ENCODE measurements at places on chromosomes 1 and 21.
A peak's percentile ranks its signal among the peaks of the same experiment; 100 is the strongest.

DNA sequence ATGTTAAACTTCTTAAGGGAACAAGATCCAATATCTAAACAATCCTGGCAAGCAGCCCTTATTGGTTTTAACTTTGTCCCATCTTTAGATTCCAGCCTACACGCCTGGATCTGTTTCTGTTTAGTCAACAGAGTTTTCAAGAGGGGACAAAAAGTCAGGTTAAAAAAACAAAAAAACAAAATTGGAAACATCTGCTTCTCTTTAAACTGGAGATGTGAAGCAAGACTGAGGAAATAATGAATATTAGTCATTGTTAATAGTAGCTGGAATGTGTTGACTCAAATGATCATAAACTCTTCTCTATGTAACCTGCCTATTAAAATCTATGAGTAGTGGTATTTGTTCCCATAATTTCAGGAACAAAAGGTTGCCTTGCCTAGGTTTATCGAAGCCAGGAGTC, 55.0 kb downstream of the NID1 start:
- no peak for DNase-seq

DNA sequence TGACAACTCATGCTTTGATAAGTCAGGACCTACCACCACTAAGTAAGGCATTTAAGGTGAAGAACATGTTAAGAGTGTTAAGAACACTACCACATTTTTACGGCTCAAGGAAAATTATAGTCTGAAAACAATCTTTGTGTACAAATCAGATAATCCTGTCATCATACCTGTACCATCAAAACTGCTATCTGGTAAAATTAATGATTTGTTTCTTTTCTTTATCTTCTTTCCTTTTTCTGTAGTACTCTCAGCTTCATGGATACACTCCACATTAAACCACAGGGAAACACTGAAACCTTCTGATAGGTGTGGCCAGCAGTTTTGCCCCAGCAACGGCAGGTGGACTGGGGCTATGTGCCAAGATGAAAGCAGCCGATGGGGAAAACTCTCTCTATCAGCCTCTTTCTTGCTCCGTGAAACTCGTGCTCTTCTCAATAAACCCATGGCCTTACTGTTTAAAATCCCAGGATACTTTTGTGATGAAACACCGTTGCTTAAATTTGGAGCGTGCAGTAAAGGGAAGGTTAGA, 75.1 kb downstream of the LYST start:
- DNase-seq: no peak

- DNase-seq: no peak
Measured at GRCh38 chr1:213737398-213738035, 250.3 kb upstream of the PROX1 start.

GRCh38 chr1:225378880-225379279, 49.0 kb downstream of the LBR start:
- DNase-seq: no peak

GRCh38 chr1:240597153-240597745, 14.7 kb downstream of the GREM2 start:
- no peak for DNase-seq

- no peak for DNase-seq
Measured at GRCh38 chr21:36028127-36029069, 31.9 kb downstream of the SETD4 start.

GRCh38 chr1:24070821-24071393, 41.0 kb downstream of the MYOM3 start:
- peak; percentile 30 for DNase-seq

DNA sequence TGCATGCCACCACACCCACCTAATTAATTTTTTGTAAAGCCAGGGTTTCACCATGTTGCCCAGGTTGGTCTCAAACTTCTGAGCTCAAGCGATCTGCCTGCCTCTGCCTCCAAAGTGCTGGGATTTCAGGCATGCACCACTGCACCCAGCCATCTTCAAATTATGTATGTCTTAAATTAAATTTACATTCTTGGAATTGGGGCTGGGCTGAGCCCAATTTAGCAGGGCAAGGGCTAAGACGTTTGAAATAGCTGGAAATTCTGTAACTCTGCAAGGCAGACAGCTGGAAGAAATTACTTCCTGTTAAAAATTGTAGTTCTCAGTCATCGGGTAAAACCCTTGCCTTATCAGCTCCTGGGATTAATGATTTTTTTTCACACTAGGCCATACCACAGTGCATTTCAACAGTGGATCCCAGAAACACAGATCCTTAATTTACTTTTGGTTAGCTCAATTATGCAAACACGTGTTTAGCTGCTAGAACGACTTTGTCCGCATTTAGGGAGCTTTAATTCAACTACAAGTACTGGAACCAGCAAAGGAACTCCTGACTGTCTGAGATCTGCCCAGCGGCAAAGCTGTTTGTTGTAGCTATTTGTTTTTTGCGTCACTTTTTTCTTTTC, 83.3 kb downstream of the OLFML3 start:
- no peak for DNase-seq

DNA sequence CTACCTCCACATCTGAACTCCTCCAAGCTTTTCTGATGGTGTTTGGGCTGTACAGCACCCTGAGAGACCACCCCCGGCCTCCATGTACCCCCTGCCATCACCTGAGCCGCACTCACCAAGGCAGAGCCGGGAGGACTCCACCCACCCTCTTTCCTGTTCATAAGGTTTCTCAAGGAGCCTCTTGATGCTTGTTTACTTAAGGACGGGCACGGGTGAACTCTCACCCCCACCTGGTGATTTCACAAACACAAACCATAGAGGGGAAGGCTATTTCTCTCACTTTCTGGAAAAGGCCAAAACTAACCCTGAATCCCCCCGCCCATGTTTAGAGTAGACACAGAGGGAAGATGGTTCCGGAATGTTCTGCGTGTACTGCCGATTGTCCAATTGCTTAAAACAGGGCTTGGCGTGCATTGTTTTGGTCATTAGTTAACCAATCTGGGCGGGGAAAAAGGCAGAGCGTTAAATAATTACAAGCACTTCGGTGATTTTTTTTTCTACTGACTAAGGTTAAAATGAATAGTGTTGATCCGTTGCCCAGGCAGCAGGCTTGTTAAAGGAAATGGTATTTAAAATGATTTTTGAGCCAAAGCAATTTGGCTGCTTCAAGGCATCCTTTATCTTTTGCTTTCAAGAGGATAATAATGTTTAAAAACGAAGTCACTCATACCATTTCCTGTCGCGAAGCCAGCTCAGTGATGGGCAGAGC, 279.8 kb upstream of the VAMP3 start:
- DNase-seq: peak; percentile 98

DNA sequence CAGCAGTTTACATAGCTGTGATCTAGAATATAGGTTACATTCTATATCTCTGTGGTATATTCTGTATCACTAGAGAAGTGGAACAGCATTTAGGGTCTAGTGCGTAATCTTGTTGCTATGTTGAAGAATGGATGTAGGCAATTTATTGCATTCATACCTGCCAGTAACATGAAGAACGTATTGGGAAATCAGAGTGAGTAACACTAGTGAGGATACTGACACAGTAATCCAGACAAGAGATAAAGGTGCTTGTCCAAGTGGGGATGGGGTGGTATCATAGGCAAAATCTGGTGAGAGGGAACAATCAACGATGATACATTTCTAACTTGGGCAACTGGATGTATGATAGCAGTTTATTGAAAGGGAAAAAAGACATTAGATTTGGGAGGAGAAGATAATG, 9.8 kb downstream of the PPP2R5A start:
- DNase-seq: no peak

DNA sequence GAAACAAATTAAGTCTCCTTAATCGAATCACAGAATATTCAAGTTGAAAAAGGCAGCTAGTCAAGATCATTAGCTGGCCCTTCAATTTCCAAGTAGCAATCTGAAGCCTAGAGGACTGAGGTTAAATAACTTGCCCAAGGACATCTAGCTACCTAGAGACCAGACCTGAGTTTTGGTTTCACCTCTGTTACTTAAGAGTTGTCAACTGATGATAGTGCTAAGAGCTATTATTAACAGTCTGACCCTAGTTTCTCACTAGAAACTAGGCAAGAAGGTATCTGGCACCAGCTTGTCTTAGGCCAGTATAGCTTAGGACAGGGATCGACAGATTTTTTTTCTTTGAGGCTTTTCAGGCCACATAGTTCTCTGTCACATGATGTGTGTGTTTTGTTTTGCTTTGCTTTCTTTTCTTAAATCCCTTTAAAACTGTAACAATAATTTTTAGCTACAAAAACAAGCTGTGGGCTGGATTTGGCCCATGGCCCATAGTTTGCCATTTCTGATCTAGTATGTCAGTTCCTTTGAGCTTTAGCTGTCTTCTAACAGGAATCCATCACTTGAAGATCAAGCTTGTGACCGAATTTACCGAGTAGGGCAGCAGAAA, 23.2 kb downstream of the TRIM45 start:
- DNase-seq: no peak

DNA sequence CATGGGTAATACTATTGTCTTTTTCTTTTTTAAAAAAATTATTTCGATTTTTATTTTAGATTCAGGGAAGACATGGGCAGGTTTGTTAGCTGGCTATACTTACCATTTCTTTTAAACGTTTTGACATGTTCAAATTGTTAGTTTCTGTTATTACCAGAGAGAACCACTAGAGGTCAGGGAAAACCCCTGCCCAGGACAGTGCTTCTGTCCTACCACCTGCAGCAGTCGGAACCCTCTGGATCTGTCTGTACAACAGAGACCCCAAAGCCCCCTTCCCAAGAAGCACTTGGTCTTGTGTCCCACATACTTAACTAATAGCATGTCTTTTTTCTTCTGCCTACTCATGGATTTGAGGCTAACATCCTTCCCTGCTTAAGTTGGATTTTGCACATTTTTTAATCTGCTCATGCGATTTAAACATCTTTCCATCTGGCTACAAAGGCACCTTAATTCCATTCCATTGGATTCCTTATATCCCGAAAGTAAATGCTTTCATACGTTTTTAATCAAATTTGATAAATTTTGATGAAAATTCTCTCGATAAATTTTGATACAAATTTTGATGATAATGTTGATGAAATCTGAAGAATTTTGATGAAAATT, 10.0 kb upstream of the C1orf115 start:
- peak; percentile 49 for DNase-seq

GRCh38 chr1:31995263-31995662, 18.4 kb upstream of the KHDRBS1 start:
- no peak for DNase-seq

DNA sequence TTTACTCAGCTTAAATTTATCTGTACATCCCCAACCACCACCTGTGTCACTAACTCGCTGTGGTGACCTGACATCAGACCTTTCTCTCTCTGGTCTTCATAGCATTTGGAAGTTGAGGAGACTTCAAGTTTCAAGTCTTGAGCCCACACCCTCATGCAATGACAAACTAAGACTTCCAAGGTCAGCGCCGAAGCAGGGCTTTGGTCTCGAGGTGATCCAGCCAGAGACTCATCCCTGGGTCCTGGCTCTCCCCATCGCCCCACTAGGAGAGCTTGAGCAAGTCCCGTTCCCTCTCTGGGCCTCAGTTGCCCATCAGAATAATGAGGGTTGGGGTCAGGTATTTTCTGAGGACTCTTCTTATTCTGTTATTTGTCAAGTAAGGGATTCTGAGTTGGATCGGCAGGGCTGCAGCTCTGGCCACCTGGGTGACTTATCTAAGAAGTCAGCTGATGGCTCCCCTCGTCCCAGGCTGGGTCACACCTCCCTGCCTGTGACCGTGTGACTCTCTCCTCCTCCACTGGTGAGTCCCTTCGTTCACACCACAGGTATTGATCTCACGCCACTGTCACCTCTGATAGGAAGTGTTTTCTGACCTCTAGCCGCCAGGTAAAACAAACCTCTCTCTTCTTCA, 143.7 kb upstream of the RUNX3 start:
- DNase-seq: no peak

- no peak for DNase-seq
Measured at GRCh38 chr1:242199776-242200458, 201.0 kb upstream of the MAP1LC3C start.

- DNase-seq: no peak
Measured at GRCh38 chr1:30506291-30507015, 216.9 kb downstream of the MATN1 start.

- no peak for DNase-seq
Measured at GRCh38 chr1:42949312-42950115, 9.2 kb downstream of the SLC2A1 start.
